ENCODE measurements at places on chromosomes 3 and 15.

DNA sequence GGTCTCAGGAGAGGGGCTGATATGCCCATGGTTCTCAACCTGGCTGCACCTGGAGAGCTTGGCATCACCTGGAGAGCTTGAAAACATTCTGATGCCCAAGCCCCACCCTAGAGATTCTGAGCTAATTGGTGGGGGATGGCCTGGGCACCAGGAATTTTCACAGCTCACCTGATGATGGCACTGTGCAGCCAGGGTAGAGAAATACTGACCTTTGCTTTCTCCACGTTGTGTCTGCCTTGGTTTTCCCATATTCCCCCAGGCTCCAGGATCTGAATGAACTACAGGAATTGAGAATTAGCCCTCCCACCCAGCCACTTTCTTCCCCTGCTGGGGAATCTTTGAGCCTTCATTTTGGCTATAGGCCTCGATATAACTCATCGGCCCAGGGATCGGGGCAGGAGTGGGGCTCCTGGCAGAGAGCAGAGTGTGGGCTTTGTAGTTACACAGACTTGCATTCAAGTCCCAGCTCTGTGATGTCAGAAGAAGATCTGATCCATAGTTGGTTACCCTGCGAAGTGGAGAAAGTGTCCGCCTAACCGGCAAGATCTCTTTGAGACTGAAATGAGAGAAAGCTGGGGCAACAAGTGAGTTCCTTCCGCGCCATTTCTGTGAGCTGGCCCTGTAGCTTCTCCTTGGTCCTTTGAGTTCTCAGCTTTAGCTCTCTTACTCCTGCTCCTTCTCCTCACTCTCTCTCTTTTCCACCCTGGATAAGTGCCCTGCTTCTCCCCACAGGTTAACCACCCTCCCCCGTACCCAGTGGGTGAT is 33.1 kb upstream of the UBE2Q2 start:
- DNase-seq = no peak

DNA sequence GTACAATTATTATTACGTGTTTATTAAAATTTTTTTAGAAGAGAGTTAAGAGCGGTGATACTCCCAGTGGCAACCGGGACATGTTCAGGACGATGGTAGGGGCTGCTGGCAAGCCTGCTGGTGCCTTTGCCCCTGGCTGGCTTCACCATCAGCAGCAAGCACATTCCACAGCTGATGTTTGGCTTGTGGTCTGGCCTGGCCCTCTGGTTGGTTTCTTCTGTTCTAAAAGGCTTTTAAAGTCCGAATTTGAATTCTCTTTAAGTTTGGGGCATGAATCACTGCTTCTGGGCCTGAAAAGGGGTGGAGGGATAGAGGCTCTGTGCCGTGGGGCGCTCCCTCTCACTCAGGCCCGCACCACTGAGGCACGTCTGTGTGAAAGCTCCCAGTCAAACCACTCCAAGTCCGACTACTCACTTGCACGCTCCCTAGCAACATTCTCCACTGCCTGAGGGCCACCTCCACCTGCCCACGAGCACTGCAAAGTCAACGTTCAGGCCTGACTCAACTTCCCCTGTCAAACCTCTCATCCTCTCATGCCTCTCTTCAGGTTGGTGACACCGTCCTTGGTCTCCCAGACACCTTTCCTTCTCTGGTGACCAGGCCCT is 10.1 kb downstream of the ITGA11 start:
- no peak for DNase-seq

DNA sequence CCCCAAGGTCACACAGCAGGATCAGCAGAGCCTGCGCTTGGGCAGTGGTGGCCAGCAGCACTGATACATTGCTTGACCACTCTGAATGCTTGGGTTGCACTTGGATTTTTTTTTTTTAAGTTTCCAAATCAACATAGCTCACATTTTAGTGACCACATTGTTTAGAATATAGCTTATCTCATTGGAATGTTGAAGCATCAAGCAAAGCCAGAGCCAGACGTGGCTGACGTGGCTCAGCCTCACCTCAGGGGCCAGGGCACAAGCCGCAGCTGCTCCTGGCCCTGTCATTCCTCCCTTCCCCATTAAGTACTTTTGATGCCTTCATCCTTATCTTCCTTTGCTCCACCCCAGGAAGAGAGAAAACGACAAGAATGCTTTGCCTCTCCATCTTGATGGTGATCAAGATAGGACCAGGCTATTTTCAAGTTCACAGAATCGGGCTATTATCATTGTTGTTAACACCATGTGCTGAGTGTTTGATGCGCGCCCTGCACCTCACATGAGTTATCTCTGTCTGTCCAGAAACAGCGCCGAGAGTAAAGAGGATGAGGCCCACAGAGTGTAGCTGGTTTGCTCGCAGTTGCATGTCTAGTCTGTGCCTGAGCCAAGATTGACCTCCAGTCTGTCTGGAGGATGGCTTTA is 75.8 kb downstream of the AAGAB start:
- no peak for DNase-seq

DNA sequence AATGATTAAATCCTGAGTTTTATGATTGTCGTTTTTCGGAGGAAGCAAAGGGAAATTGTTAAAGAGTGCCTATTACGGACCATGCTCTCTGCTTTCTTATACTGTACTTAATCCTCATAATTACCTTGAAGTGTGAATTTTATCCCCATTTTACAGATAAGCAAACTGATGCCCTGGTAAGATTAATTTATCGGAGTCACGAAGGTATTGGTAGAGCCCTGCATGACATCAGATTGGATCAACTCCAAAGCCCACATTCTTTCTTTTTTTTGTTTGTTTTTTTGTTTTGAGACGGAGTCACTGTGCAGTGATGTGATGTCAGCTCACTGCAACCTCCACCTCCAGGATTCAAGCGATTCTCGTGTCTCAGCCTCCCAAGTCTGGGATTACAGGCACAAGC is 1.6 kb upstream of the GNB4 start:
- DNase-seq = no peak

- DNase-seq = no peak
These were observed 39.1 kb downstream of the GOLM2 start for GRCh38 chr15:44327578-44327977.

Measured in effector memory CD4-positive, alpha-beta T cell (primary cell).